Fibroblast of skin of right biceps (primary cell): ENCODE measurements at places on chromosomes 11 and 22.

GRCh38 chr11:111148953-111149352, 96.6 kb upstream of the POU2AF2 start:
- peak; percentile 28 for DNase-seq

GRCh38 chr11:100990931-100991330, 138.7 kb downstream of the PGR start:
- no peak for DNase-seq

DNA sequence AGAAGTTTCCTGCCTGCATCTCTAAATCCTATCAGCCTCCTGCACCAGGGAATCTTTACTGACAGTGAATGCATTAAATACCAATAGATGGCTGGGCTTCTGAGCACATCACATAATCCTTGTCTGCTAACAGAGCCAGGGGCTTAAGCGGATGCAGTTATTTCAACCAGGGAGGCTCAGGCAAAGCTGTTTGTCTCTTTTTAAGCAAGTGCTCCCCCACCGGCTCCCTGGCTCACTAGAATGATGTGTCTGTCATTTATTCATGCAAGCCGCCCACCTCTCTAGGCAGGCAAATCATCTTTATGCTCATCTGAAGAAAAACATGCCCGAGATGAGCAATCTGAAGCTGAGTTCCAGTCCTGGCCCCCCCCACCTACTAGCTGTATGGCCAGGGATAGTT, 182.3 kb downstream of the TENM4 start:
- no peak for DNase-seq

- no peak for DNase-seq
Observed at GRCh38 chr22:43848366-43849171, 13.7 kb downstream of the SULT4A1 start.

GRCh38 chr22:43230571-43230970, 43.6 kb upstream of the TTLL12 start:
- no peak for DNase-seq

- DNase-seq, result no peak
Observed at GRCh38 chr11:93041682-93042081, 72.2 kb downstream of the MTNR1B start.

DNA sequence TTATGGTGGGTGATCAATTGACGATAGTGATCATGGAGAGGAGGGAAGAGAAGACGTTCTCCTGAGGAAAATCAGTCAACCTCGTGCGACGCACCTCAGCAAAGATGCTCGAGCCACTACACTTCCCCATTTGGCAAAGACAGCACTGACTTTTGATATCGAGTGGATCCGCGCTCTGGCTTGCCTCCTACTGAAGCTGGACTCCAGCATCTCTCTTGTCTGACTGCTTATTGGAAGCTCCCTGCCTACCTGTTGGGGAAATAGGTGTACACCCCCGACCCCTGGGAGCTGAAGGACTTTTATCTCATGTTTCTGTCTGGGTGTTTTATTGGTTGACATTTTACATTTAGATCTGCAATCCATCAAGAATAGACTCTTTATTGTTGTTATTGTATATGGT, 476.8 kb upstream of the B3GAT1 start:
- DNase-seq, result no peak
